Activated naive CD4-positive, alpha-beta T cell treated with Interleukin-2 at 50 U/mL for 16 hours (primary cell): ENCODE measurements at places on chromosomes 7 and 10.

GRCh38 chr7:120675076-120675475 lies 182.9 kb downstream of the TSPAN12 start:
- DNase-seq: no peak

GRCh38 chr10:100104300-100104699 lies 22.6 kb upstream of the CPN1 start:
- no peak for DNase-seq

GRCh38 chr7:98251231-98251600 lies 816 bp downstream of the TECPR1 start:
- DNase-seq: no peak

DNA sequence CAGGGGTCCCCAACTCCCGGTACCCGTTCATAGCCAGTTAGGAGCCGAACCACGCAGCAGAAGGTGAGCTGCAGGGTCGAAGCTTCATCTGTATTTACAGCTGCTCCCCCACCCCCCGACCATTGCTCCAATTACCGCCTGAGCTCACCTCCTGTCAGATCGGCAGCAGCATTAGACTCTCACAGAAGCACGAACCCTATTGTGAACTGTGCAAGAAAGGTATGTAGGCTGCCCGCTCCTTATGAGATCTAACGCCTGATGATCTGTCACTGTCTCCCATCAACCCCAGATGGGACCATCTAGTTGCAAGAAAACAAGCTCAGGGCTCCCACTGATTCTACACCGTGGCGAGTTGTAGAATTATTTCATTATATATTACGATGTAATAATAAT lies 14.6 kb upstream of the AZGP1 start:
- DNase-seq: no peak

DNA sequence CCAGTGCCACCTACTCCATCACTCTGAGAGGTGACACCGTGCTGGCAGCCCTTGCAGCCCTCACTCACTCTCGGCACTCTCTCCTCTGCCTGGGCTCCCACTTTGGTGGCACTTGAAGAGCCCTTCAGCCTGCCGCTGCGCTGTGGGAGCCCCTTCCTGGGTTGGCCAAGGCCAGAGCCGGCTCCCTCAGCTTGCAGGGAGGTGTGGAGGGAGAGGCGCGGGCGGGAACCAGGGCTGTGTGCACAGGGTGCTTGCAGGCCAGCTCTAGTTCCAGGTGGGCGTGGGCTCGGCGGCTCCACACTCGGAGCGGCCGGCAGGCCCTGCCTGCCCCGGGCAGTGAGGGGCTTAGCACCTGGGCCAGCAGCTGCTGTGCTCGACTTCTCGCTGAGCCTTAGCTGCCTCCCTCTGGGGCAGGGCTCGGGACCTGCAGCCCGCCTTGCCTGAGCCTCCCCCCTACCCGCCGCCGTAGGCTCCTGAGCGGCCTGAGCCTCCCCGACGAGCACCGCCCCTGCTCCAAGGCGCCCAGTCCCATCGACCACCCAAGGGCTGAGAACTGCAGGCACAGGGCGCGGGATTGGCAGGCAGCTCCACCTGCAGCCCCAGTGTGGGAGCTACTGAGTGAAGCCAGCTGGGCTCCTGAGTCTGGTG lies 48.7 kb upstream of the SLC35G1 start:
- DNase-seq: no peak

GRCh38 chr7:112452102-112452888 lies 2.0 kb downstream of the IFRD1 start:
- no peak for DNase-seq

DNA sequence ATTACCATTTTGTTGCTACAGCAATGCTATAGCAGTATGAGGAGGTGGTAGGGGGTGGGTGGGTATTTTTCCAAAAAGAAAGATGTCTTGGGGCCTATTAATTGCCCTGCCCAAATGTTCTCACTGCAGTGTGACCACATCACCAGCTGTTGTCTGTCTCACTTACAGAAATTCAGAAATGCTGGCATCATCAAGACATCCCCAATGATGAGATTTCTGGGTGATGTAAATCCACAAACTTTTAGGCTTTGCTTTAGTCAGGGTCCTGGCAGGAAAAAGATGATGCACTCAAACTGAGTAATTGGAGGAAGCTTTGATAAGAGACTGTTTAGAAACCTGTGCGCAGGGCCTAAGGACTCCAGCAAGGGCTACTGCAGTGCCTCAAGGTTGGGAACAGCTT lies 56.2 kb upstream of the OPN4 start:
- no peak for DNase-seq
